ENCODE measurements at places on chromosomes 5 and 9.

DNA sequence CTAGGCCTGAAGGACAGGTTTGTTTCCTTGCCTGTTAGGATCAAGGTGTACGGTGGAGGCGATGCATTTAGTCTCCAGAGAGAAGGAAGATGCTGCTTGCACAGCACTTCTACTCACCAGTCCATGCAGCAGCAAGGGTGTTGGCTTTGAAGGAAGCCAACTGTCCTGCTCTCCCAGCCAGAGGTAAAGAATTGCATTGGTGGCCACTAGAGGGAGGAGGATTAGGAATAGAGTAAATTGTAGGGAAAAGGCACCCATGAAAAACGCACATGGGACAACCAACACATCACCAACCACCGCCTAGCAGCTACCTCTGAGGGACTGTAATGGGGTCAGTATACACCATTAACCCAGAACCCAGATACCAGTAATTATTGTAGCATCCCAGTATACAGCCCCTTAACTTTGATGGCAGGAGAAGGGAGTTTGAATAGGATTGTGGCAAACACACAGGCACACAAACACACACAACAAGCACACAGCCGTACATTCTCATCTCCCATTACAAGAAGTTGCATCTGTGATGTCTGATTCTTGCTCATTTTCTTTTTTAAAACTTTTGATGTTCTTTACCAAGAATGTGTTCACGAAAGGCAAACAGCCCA, 267.7 kb downstream of the ADAMTS6 start:
- DNase-seq: no peak

- DNase-seq: no peak
Measured at GRCh38 chr9:129270903-129271431, 92.9 kb upstream of the IER5L start.

GRCh38 chr5:44388321-44389089, 715 bp downstream of the FGF10 start:
- DNase-seq: no peak

- no peak for DNase-seq
Measured at GRCh38 chr5:168317521-168318147, 26.2 kb downstream of the WWC1 start.

DNA sequence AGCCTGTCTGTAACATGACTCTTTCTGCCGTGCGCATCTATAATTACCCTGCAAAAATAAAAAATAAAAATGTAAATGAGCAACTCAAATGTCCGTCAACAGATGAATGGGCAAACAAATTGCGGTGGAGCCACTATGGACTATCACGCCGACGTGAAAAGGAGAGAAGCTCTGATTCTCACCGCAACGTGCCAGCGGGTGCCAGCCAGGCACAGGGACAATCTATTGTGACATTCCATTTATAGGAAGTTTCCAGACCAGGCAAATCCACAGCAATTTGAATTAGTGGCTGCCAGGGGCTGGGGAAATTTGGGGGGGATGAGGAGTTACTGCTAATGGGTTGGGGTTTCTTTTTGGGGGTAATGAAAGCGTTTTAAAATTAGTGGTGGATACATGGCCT, 96.8 kb downstream of the VAV2 start:
- DNase-seq: no peak

- DNase-seq: no peak
Measured at GRCh38 chr5:86786955-86787354, 169.2 kb downstream of the COX7C start.

GRCh38 chr5:173055042-173055721, 970 bp upstream of the CREBRF start:
- no peak for DNase-seq

DNA sequence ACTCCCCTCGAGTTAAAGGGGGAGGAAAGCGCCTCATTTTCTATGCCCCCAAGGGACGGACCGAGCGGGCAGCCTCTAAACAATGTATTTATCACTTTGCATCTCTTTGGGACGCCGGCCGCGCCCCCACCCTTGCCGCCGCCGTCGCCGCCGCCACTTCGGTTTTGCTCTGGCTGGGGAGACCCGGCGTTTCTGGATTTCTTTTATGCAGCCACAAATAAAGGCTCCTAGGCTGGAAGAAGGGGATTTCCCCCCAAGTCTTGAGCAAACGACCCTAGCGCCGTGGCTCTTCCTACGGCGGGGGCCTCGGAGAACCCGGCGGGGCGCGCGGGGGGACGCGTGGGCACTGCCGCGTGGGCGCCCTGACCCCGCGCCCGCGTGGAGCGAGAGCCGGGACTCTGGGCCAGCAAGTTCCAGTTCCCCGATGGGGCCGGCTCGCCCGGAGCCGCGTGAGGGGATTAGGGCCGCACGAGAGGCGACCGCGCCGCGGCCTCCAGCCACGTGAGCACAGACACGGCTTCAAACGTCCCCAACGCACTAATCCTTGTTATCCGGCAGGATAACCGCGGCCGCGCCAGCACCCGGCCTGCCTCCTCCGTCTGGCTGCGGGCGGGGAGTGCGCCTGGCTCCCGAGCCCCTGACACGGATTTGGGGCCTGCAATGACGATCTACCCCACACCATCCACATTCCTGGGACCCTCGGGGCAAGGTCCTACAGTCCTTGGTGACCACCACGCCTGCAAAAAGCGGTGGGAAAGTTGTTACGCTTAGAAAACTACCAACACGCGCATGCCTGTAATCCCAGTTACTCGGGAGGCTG, 7.9 kb upstream of the NEUROG1 start:
- no peak for DNase-seq

DNA sequence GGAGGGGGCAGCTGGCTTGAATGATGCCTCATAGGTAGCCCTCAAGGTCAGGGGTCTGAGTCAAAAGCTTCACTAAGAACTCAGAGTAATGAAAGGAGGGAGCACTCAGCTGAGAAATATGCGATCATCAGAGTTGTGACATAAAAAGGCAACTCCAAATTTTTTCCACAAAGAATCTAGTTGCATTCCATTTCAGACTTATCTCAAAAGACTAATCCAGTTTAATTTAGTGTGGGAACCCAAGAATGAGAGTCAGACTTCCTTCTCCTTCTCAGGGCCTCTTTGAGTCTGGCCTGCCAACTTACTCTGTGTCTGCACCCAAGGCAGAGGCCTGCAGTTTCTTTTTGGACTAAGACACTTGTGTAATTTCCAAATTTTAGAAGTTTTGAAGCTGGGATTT, 34.7 kb downstream of the GABRP start:
- no peak for DNase-seq

DNA sequence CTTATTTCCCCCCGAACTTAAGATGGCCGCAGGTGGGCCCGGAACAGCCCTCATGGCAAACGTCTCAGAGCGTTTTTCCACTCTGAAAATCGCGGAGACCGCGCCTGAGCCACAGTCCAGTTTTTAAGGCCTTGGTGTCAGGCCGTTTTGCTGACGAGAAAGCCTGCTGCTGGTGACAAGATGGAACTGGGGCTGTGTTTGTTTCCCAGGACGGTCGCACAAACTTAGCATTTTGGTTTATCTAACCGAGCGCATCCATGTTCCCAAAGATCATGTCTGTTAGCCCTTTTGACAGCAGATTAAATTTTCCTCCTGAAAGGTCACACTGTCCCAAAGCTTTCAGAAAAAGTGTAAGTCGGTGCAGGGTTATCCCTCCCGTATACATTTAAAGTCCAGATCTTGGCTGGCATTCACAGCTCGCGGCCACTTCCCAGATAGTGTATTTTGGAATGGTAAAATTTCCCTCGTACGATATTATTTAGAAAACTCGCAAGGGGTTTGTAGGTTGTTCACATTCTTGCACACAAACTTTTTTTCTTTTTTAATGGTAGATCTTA, 812 bp downstream of the SREK1 start:
- DNase-seq: no peak

DNA sequence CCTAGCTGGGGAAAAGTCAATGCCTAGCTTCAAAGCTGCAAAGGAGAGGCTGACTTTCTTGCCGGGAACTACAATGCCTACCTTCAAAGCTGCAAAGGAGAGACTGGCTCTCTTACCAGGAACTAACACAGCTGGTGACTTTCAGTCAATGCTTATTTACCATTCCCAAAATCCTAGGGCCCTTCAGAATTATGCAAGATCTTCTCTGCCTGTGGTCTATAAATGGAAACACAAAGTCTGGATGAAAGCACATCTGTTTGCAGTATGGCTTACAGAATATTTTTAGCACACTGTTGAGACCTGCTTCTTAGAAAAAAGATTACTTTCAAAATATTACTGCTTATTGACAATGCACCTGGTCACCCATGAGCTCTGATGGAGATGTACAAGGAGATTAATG, 259.4 kb downstream of the PLK2 start:
- DNase-seq: no peak

GRCh38 chr9:127518091-127518856, 67.0 kb downstream of the LRSAM1 start:
- DNase-seq: no peak

DNA sequence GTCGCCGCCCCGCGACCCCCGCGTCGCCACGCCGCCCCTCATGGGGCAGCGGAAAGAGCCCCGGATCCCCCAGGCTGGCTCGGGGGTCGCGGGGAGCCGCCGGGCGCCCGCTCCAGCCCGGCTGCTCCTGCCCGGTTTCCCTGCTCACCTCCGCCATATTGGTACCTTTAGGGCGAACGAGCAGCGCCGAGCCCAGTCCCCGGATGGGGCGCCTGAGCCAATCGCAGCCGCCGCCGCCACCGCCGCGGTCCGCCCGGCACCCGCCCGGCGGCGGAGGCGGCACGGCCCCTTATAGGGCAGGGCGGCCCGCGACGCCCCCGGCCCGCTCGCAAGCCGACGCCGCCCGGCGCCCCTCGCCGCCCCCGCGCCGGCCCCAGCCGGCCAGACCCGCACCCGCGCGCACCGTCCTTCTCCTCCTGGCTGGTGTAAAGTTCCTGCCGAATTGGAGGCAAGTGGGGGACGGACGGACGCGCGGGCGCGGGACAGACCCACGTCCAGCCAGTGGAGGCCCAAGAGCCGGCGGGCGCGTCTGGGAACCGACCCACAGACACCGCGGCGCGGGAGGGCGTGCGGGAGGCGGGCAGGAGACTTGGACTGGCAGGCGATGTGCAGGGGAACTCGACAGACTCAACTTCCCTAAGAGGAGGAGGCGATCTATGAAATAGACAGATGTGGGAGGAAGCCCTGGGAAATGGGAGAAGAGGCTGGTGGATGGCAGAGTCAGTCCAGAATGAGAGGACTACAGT, at the start of gene MIER3:
TSS of gene MIER3 (minus strand) at position 178 of the 746 bp plus-strand sequence. CDS start at position 157, 21 bp downstream.
- peak; percentile 68 for DNase-seq

- DNase-seq: no peak
Measured at GRCh38 chr5:68482199-68482598, 266.6 kb downstream of the PIK3R1 start.

GRCh38 chr5:136174021-136174659, 18.8 kb downstream of the SMIM32 start:
- DNase-seq: no peak

DNA sequence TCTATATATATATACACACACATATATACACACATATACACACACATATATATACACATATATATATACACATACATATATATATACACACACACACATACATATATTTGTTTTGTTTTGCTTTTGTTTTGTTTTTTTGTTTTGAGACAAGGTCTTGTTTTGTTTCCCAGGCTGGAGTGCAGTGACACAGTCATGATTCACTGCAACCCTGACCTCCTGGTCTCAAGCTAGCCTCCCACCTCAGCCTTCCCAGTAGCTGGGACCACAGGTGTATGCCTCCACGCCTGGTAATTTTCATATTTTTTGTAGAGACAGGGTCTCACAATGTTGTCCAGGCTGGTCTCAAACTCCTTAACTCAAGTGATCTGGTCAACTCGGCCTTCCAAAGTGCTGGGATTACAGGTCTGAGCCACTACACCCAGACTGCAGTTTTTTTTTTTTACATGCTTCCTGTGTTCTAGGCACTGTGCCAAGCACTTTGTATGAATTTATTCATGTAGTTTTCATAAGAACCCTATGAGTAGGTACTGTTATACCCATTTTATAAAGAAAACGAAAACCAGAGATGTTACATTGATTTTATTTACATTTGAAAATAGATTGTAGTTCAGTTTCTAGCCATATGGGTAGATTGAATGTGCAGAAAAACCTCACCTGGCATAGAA, 120.7 kb downstream of the PBX3 start:
- DNase-seq: no peak

- DNase-seq: no peak
Measured at GRCh38 chr5:89267788-89268187, 384.8 kb upstream of the MEF2C start.

DNA sequence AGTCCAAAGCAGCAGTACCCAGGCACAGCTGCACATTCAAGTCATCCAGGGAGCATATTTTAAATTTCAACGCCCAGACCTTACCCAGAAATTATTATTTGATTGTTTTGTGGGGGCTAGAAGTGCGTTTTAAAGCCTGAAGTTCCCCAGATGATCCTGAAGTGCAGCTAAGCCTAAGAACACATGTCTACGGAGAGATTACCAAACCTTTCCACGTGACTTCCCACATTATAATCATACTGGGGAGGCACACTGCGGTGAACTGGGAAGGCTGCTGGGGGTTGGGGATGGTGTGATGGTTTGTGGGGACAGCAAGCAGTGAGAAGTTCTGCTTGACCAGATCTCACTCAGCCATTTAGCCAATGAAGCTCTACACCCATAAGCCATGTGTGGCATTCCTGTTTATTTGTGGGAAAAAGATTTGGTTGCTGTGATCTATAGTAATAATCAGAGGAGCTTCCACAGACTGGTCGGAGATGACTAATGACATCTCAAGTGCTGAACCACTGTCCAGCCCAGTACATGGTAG, 93.4 kb upstream of the CDH6 start:
- DNase-seq: no peak

- DNase-seq: no peak
Measured at GRCh38 chr9:116394894-116395698, 241.5 kb downstream of the PAPPA start.

DNA sequence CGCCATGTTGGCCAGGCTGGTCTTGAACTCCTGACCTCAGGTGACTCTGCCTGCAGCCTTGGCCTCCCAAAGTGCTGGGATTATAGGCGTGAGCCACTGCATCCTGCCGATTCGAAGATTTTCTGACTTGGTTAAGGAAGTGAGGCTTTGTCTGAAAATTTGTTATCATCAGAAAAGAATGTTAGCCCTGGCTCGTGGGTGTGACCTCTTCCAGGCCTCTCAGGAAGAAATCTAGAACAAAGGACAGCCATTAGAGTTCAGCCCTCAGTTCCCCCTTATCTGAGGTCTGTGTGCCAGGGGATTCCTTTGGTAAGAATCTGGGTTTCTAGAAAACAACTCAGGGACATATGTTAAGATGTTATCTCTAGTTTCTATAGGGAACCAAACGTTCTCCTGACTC, 6.2 kb downstream of the OR2S2 start:
- DNase-seq: no peak

GRCh38 chr5:9194509-9194908, 351.4 kb downstream of the SEMA5A start:
- no peak for DNase-seq

DNA sequence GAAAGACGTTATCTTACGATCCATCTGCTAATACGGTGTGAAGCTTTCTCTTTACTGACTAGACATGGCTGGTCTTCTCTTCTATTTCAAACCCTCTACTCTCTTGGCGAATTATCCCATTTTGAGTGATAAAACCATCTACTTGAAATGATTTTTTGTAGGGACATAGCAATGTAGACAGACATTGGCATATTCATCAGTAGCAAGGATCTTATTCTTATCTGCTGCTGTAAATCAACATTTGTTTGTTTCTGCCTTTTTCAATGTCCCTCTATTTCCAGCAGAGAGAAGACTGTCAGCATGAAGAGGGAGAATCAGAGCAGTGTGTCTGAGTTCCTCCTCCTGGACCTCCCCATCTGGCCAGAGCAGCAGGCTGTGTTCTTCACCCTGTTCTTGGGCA, at the start of gene OR1J4:
TSS of gene OR1J4 (plus strand) at position 301 of the 400 bp plus-strand sequence. CDS start at position 301, 0 bp downstream.
- DNase-seq: no peak

- DNase-seq: no peak
Measured at GRCh38 chr5:44189255-44189654, 200.0 kb downstream of the FGF10 start.

GRCh38 chr9:95440447-95440846, 76.3 kb downstream of the PTCH1 start:
- no peak for DNase-seq

Data from stimulated activated CD4-positive, alpha-beta T cell treated with anti-CD3 and anti-CD28 coated beads, Interleukin-4, amount 100 ng/mL, for 48 hours (primary cell).